ENCODE measurements at places on chromosomes 4 and X. TPM values are rescaled to one million over a fixed set of nuclear protein-coding genes. Genes with fewer than 3 reads are reported as not detected.

The PLAC8 gene
- total RNA-seq = not detected

The FHIP1A gene
- total RNA-seq = 15.5 TPM

The TRMT2B gene
- total RNA-seq = 18.7 TPM

The GABRE gene
- 1.5 TPM for total RNA-seq

The CXCL3 gene
- not detected for total RNA-seq

The ACSL4 gene
- total RNA-seq = 53.4 TPM

The CT47B1 gene
- not detected for total RNA-seq

The N4BP2 gene
- total RNA-seq = 27.9 TPM

The PLP1 gene
- 0.07 TPM for total RNA-seq

The FGB gene
- 1.9 TPM for total RNA-seq

The PLXNB3 gene
- 0.48 TPM for total RNA-seq

The SH2D1A gene
- not detected for total RNA-seq

The GK gene
- 6.1 TPM for total RNA-seq

The TMEM35A gene
- total RNA-seq = 5.7 TPM

The LUZP4 gene
- not detected for total RNA-seq

The FRAS1 gene
- total RNA-seq = 20.4 TPM

The NUP62CL gene
- total RNA-seq = 9.1 TPM

The ZFYVE28 gene
- total RNA-seq = 4.0 TPM

The STK32B gene
- total RNA-seq = not detected

The BCORL1 gene
- 10.7 TPM for total RNA-seq

The GAGE12J gene
- not detected for total RNA-seq

The MAOB gene
- 0.67 TPM for total RNA-seq

The PDLIM3 gene
- total RNA-seq = 43.2 TPM

The EVC2 gene
- 3.3 TPM for total RNA-seq

The FAM47E gene
- total RNA-seq = 1.6 TPM

The MAPK10 gene
- 13.4 TPM for total RNA-seq

The GSX2 gene
- total RNA-seq = not detected
